Pulmonary artery endothelial cell (primary cell): ENCODE measurements at places on chromosomes 2 and 18.

DNA sequence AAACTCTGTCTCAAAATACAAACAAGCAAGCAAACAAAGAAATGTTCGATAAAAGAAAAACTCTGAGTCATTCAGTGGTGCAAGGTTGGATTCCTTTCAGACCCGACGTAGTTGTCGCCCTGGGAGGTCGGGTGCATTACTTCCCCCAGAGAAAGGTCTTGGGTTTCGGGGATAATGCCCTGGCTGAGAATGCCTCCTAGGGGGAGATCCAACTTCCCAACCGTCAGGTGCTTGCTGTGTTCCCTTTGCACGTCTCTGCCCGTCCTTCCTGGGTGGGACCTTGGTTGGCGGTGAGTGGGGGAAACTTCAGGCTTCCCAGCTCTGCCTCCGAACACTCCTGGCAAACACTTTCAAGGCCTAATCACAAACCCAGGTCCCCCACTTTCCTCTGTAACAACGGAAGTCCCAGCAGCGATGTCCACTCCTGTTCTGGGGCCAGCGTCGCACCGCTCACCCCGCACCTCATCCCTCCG is 609 bp downstream of the TPGS2 start:
- DNase-seq: no peak

DNA sequence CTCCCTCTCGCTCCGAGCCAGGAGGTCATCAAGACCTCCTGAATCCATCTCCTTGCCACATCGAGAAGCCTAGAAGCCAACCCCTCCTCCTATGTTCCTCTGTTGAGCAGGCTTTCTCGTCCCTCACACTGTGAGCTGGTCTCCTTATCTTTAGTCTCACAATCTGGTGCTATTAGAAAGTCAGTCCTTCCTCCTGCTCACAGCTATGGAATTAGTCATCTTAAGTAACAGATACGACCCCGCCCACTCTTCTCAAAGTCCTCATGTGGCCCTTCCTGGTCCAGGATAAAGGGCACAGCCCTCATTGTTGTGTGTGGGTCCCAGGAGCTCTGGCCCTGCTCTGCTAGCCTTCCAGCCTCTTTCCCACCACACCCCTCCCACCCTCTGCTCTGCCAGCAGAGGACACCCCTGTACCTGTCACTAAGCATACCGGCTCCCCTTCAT is 41.4 kb upstream of the TRIB2 start:
- DNase-seq: no peak

DNA sequence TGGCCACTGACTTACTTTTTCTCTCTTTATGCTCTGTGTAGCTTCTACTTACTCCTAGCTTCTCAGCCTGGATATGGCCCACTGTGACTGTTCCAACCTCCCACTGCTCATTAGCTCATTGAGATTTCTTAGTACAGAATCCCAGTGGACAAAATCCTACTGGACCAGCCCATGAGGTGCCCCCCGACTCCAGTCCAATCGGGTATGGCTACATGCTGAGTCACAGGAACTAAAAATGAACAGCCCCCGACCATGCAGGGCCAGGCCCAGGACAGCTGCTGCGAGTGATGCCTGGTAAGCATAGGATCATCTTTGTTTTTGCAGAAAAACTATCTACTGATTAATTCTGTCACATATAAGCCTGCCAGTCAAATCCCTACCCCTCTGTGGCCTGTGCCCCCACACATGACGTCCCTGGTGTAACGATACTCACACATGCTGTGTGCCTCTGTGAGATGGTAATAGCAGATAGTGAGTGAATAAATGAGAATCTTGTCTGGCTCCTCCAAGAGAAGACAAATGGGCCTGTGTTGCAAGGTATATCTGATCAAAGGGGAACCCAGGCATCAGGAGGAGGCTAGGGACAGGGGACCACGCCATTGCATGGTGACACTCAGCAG is 85.9 kb upstream of the KLF7 start:
- no peak for DNase-seq

GRCh38 chr18:26919201-26919600 is 53.7 kb upstream of the AQP4 start:
- DNase-seq: no peak

GRCh38 chr2:162044586-162044985 is 29.4 kb downstream of the DPP4 start:
- no peak for DNase-seq
